ENCODE measurements at places on chromosomes 1 and 21.

DNA sequence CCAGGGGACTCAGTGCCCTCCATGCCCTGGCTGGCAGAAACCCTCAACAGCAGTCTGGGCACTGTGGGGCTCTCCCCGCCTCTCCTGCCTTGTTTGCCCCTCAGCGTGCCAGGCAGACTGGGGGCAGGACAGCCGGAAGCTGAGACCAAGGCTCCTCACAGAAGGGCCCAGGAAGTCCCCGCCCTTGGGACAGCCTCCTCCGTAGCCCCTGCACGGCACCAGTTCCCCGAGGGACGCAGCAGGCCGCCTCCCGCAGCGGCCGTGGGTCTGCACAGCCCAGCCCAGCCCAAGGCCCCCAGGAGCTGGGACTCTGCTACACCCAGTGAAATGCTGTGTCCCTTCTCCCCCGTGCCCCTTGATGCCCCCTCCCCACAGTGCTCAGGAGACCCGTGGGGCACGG, 2.8 kb upstream of the TAS1R3 start:
- DNase-seq: no peak

DNA sequence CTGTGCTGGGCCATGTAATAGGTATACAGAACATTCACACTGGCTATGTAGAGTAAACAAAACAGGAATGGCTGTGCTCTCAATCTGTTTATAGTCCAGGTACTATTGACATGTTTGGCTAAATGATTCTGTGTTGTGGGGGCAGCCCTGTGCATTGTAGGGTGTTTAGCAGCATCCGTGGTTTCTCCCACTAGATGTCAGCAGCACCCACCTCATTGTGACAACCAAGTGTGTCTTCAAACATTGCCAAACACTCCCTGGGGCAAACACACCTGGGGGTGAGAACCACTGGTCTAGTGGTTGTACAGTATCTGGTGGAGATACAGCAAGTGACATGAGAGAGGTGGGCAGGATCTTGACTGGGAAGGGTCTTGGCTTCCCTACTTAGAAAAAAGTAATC, 80.4 kb upstream of the SPATA6 start:
- no peak for DNase-seq

DNA sequence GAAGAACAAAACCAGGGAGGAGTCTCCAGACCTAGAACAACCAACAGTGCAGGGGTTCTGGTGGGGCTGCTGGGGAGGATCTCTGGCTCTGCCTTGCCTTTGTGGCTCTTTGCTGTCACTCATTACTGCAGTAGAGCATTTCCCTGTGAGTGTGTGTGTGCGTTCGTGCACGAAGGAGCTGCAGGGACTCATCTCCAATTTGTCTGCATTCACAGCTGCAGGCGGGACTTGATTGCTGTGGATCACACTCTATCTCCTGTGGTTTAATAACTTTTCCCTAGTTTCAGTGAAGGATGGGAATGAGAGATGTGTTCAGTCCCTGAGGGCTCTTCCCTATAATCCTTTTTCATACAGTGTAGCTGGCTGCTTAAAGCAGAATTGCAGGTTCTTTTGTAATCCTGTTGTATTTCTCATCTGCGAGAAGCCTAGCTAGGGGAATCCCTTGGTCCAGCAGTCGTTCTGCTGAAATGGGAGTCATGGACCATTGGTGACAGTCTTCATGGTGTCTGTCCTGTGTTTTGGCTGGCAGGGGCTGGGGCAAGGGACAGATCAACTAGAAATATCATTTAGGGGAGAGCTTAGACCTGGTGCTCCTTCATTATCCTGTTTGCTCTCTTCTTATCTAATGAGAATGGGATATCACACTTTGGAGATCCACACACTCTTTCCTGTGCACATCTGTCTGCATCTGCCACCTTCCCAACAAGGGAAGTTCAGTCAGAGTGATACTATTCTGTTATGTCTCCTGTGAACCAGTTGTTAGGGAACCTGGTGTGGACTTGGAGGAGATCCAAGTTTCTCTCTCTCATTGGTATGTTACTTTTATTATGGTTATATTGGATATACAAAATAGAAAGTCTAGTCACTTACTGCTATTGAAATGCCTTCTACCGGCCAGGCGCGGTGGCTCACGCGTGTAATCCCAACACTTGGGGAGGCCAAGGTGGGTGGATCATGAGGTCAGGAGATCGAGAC, 3.0 kb downstream of the PCP4L1 start:
- DNase-seq: no peak

DNA sequence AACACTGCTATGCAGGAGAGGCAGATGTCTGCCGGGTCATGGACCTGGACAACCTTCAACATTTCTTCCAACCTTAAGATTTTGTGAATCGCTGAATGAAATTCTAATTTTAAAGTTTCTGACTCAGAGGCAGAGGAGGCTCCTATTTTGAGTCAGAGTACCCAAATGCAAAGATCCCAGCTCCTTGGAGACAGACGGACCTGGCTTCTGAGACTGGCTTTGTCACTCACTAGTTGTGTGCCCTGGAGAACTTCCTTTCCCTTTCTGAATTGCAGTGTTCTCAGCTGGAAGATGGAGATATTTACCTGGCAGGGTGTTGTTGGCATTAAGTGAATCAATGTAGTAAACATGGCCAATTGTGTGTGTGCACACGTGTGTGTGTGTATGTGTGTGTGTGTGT, 51.9 kb downstream of the IER5 start:
- no peak for DNase-seq

Data from substantia nigra (tissue), 51 donors.